Stimulated activated CD4-positive, alpha-beta T cell treated with anti-CD3 and anti-CD28 coated beads, TNF-alpha, amount 100 ng/mL, for 4 hours (primary cell): ENCODE measurements at places on chromosomes 6 and 20.

- DNase-seq = no peak
These were observed 242.6 kb downstream of the DOK5 start for GRCh38 chr20:54717983-54718382.

DNA sequence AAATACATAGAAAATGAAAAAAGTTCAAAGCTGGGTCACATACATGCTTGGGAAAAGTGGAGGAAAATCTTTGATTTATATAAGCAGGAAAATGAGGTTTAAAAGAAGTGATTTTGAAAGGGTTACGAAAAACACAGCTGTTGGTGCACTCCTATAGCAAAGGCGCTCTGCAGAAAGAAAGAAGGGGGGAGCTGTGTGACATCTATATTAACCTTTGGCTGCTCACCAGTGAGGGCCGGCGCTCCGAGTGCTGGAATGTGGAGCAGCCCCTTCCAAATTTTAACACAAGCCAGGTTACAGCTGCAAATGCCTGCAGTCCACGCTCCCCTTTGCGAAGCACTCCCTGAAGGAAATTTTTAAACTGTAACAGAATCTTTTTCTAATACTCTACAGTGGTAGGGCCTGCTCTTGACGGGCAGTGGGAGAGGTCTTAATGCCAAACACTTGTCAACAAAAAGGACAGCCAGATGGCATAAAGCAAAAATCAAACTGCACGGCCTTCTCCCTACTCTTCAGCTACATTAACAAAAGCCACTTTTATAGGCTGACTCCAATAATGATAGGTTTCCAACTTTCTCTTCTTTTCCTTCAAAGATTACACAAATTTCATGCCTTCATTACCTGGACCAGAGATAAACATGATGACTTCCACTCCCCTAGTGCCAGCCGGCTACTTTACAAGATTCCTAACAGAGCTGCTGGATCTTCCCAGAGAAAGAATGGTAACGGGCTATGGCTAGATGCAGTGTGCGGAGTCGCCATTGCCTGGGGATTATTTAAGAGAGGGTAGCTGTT is 4.8 kb downstream of the BMP7 start:
- DNase-seq = no peak

- no peak for DNase-seq
These were observed 579.6 kb upstream of the MAN1A1 start for GRCh38 chr6:119929121-119929520.

DNA sequence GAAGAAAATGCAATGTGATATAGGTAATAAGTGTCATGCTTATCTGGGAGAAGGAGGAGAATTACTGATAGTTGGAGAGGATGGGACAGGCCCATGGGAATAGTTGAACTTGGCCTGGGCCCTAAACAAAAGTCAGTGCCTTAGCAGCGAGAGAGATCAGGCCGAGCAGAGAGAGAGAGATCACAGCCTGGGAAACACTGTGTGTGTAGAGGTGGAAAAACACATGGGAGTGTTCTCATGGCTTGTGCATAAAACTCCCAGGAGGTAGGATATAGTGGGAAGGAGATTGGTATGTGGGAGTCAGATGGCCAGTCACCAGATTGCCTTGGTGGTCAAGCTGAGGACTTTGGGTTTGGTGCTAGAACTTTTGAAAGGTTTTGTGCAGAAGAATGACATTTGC is 47.6 kb downstream of the FIG4 start:
- DNase-seq = no peak

GRCh38 chr6:107132330-107132954 is 17.1 kb upstream of the BEND3 start:
- DNase-seq = no peak

GRCh38 chr6:169166896-169167580 is 86.6 kb downstream of the THBS2 start:
- DNase-seq = no peak

DNA sequence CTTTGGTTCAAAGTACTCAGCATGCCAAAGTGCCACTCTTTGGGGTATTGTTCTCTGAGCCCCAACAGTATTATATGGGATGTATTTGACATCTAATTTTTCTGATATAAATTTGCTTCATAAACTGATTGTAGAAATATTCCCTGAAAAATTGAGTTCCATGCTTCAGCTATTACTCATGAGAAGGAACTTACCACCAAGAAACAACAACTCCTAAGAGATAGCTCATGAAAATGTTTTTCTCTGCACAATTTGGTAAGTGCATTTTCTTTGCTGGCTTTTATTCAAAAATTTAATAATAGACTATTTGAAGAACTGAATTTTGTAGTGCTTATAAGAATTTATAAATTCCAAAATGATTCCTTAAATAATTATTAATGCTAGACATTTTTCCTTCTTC is 12.8 kb upstream of the TPD52L1 start:
- DNase-seq = no peak

GRCh38 chr6:45327956-45328522 is at the start of gene RUNX2:
RUNX2 (plus strand) TSS chr6:45328330; CDS start chr6:45328727, 397 bp downstream.
- DNase-seq = no peak

GRCh38 chr6:138004430-138005287 is 102.6 kb downstream of the PERP start:
- DNase-seq = no peak

DNA sequence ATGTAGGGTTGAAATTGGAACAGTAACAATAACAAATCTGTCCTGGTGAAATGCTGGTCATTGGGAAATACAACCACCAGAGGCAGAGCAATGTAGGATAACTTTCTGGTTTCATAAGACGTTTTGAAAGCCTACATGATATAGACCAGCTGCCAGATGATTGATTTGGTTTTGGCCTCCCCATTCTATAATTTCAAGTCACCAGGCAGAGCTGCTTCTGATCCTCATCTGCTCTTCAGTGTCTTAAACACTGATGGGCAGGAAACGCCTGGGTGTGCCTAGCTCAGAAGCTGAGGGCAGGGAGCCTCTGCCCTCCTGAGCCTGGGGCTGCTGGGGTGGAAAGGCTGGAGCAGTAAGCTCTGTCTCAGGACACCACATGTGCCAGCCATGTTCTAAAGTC is 24.5 kb downstream of the DHX35 start:
- no peak for DNase-seq

DNA sequence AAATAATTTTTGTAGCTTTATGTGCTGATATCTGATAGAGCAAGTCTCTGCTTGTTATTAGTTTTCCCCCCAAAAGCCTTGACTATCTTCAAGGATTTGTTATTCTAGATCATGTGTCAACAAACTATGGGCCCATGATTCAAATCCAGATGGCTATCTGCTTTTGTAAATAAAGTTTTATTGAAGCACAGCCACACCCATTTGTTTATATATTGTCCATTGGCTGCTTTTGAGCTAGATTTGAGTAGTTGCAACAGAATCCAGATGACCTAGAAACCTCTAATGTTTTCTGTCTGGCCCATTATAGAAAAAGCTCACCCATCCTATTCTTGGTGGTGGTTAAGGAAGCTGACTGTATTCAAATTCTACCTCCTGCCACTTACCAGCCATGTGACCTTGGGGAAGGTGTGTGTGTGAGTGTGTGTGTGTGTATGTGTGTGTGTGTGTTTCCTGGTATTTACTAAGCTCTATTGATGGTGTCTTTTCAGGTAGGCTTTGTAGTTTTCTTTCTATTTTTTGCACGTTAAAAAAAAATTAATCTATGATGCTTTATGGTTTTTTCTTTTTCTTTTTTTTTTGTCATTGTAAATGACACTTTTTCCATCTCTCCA is 1.3 kb upstream of the GTSF1L start:
- no peak for DNase-seq

- no peak for DNase-seq
These were observed at the start of gene NRSN2 for GRCh38 chr20:346640-347316. NRSN2 (plus strand) TSS chr20:347111; CDS start chr20:349644, 2,533 bp downstream.

DNA sequence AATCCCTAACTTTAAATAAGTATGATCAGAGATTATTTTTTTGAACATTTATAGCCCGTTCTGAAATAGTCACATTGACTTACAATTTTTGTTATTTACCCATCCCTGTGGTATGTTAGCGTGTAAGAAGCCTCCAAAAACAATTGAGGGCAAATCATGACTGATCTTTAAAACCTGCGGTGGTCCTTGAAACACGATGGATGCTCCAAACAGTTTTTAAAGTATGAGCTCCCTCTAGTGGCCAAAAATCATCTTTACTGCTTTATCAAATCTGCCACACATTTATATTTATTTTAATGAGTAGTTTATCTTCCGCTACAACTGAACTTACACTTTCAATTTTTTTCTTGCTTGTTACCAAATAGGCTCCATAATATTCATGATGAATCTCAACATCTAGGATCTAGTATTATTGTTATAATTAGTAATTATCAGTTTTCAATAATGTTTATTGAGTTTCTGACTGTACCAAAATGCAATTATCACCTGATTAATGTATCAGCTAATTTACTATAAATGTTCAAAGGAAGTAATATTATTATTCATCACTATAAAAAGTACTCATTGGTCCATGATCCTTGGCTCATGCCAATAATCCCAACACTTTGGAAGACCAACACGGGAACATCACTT is 52.2 kb downstream of the MARCKS start:
- no peak for DNase-seq

DNA sequence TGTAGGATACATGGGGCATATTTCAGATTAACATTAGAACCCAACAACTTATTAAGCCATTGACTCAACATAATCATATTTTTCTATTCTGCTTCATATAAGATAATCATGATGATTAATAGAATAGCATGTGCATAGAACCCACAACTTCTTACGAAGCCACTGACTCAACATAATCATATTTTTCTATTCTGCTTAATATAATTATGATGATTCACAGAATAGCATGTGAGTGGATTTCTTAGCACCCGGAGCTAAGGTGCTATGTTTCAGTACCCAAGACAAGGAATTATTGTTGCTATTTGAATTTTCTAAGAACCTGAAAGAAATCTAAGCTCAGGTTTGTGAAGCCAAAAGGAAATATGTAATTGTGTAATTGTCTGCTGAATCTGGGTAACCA is 96.8 kb downstream of the TENT5A start:
- DNase-seq = no peak

- DNase-seq = peak; percentile 23
These were observed 284.7 kb upstream of the TAB2 start for GRCh38 chr6:149032599-149033405.

GRCh38 chr6:91045161-91045560 is 458.3 kb upstream of the MAP3K7 start:
- no peak for DNase-seq

DNA sequence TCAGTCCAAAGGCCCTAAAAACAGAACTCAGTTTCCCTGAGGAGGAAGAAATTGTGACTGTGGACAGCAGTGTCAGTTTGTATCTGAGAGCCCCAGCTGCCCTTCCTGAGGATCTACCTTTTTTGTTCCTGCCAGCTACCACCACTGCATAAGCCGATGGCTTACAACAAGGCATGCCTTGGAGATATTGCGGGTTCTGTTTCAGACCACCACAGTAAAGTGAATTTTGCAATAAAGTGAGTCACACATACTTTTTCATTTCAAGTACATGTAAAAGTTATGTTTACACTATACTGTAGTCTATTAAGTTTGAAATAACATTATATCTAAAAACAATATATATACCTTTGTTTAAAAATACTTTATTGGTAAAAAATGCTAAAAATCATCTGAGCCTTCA is 9.6 kb upstream of the CST3 start:
- no peak for DNase-seq

GRCh38 chr6:3725145-3726047 is 26.1 kb downstream of the PXDC1 start:
- DNase-seq = no peak

GRCh38 chr6:129750360-129750759 is 40.4 kb upstream of the ARHGAP18 start:
- no peak for DNase-seq

DNA sequence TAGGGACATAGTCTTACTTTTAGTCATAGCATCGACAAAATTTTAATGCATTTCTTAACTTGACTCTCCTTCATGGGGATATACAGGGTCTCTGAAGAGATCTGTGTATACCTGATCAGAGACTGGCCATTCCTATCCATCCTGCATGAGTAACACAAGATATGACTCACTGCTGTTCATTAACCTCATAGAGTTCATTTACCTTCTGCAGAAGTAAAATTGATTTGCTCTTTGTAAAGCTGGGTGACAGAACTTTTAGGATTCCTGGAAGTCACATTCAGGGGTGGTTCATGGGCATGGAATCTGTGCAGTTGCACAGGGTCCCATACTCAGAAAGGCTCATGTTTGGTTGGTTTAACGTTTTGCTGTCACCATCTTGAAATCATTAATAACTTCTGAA is 53.2 kb downstream of the PDE7B start:
- DNase-seq = no peak

- DNase-seq = no peak
These were observed 397.3 kb downstream of the LAMA2 start for GRCh38 chr6:129280293-129280644.

GRCh38 chr6:165686596-165687365 is 23.7 kb upstream of the PDE10A start:
- no peak for DNase-seq

GRCh38 chr6:28884423-28885131 is 39.2 kb downstream of the TRIM27 start:
- DNase-seq = peak; percentile 50

GRCh38 chr20:47099825-47100441 is 205.3 kb downstream of the EYA2 start:
- no peak for DNase-seq

DNA sequence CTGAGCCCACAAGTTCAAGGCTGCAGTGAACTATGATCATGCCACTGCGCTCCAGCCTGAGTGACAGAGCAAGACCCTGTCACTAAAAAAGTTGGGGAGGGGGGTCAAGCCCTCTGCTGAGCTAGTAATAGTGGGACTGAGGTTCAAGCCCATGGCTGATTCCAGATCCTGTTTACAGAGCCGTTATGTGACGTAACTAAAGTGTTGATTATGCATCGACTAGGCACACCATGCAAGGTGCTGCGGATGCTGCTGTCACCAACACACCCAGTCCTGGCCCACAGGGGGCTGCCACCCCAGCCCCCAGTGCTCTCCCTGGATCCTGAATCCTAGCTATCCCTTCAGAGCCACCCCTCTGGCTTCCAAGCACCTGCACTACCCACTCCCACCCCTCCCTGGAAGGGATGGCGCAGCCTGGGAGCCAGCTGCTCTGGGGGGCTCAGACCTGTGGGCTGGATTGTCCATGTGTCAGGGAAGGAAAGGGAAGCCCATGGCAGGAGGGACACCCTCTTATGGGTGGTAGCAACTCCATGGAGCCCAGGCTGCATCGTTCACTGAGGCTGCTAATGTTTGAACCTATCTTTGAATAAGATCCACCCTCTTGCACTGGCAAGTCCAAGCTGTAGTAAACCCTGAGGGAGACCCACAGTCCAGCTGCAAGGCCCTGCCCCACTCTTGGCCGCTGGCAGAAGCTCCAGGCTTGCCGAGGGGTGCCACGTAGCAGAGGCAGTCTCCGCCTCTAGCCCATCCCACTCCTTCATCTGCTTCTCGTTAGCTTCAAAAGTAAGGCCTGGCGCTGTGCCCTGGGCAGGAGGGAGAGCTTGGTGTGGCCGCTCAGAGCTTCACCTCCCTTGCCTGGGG is 95.0 kb downstream of the SNX5 start:
- DNase-seq = no peak

GRCh38 chr6:105757512-105758200 is 328.5 kb upstream of the PRDM1 start:
- DNase-seq = no peak
